Hypothalamus (tissue), 51 donors: ENCODE measurements at places on chromosomes 2 and 18.

DNA sequence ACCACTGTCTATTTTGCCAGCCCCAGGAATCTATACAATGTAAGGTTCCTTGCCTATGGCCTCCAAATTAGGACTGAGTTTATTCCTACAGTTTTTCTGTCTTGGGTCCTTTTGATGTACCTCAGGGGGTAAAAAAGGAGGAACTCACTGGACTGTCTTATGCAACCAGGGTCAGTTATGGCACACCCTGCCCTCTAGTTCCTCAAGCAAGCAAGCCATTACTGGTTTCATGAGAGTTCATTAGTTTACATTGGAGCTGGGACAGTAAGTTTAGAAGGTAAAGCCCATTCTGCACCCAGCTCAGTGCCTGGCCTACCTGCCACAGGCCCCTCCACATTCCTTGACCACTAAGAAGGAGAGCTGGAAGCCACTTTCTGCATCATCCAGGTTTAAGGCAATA lies 68.7 kb upstream of the WIPF1 start:
- no peak for DNase-seq

GRCh38 chr2:184598316-184599053 lies at the start of gene ZNF804A:
TSS of gene ZNF804A (plus strand) at chr2:184598529. CDS start at chr2:184598960, 431 bp downstream.
- DNase-seq: peak; percentile 23

DNA sequence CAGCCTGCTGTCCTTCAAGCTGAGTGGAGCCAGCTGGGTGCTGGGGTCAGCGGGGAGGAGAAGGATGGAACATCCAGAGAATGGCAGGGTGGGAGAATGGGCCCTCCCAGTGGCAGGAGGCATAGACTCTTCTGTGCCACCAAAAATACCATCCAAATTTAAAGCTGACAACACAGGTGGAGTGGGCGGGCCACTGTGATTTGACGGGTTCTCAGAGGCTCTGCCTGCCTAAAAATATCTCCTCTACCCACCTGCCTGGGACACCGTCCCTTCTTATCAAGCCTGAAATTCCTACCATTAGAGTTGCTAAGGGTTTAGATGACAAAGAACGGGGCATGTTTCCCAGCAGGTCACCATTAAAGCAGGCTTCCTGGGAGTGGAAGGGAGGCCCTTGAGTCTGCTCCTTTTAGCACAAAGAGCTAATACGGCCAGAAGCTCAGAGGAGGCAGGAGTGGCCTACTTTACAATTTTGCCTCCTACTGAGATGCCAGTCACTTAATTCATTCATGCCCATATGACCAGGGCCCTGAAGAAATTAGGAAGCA lies 19.8 kb upstream of the MARCHF4 start:
- DNase-seq: no peak

DNA sequence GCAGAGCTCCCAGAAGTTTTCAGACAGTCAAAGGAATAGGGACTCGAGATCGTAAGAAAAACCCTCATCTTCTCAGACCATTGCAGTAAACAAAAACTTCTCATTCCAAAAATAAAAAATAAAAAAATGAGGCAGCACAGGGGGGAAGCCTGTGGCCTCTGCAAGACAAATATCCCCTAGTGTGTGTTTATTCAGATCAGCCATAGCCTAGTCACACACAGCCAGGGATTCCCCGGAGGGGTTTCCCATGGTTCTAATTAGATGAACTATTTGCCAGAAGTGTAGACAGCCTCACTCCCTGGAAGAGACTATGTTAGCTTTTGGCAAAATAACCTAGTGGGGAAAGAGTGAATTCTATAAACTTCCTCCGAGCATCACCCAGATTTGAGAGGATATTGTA lies 122.9 kb upstream of the KLF7 start:
- DNase-seq: no peak

- DNase-seq: no peak
Measured at GRCh38 chr2:138964418-138964817, 184.2 kb upstream of the NXPH2 start.

- no peak for DNase-seq
Measured at GRCh38 chr2:155266583-155266982, 568.1 kb downstream of the KCNJ3 start.

GRCh38 chr18:7414459-7414858 lies 152.7 kb upstream of the PTPRM start:
- no peak for DNase-seq

- DNase-seq: no peak
Measured at GRCh38 chr2:168037778-168038177, 209.6 kb downstream of the STK39 start.

DNA sequence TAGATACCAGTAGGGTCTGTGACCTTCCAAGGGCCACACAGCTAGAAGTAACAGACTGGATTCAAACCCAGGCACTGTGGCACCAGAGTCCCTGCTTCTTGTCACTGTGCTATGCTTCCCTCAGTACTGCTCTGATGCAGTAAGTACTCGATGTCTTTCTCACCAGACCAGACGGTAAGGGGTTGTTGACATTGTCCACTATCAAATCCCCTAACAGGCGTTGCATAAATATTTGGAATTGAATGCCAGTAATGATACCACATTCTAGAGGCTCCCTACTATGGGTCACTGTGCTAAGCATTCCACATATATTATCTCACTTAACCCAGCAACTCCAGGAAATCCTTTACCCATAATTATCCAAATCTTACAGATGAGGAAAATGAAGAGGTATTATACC lies 223.1 kb downstream of the C1D start:
- DNase-seq: no peak

- no peak for DNase-seq
Measured at GRCh38 chr2:4832642-4833041, 859.5 kb upstream of the SOX11 start.

- DNase-seq: peak; percentile 69
Measured at GRCh38 chr2:177264209-177264692, 276 bp downstream of the NFE2L2 start.

DNA sequence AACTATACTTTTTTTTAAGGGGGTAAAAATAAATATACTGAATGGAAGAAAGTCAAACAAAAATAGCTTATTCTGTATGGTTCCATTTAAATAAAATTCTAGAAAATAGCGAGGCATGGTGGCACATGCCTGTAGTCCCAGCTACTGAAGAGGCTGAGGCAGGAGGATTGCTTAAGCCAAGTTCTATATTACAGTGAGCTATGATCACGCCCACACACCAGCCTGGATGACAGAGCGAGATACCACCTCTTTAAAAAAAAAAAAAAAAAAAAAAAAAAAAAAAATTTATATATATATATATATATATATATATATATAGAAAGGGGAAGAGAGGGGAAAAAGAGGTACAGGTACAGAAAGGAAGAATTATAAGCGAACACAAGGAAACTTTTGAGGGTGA lies 77.7 kb downstream of the MEMO1 start:
- no peak for DNase-seq

GRCh38 chr2:166916987-166917386 lies 28.7 kb downstream of the XIRP2 start:
- no peak for DNase-seq

DNA sequence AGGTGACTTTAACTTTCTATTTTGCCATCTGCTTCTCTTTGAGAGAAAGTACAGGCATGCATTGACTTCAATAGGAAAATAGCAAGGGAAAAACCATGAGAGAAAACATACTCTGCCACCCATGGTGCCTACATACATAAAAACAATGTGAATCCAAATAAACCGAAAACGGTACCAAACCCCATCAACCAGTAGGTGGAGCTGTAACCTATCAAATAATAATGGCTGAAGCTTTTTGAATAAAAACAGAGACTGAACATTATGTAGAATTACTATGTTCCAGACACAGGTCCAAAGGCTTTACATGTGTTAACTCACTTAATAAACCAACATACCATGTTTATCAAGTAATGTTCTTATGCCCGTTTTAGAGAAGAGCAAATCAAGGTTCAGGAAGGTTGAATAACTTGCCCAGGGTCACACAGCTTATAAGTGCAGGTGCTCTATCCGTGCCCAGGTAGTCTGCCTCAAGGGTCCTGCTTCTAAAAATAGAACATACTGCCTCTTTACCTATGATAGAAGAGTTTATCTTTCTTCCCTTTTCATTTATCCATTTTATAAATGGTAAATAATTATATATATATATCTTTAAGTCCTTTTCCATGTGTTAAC lies 293.9 kb upstream of the SYT4 start:
- DNase-seq: peak; percentile 39

DNA sequence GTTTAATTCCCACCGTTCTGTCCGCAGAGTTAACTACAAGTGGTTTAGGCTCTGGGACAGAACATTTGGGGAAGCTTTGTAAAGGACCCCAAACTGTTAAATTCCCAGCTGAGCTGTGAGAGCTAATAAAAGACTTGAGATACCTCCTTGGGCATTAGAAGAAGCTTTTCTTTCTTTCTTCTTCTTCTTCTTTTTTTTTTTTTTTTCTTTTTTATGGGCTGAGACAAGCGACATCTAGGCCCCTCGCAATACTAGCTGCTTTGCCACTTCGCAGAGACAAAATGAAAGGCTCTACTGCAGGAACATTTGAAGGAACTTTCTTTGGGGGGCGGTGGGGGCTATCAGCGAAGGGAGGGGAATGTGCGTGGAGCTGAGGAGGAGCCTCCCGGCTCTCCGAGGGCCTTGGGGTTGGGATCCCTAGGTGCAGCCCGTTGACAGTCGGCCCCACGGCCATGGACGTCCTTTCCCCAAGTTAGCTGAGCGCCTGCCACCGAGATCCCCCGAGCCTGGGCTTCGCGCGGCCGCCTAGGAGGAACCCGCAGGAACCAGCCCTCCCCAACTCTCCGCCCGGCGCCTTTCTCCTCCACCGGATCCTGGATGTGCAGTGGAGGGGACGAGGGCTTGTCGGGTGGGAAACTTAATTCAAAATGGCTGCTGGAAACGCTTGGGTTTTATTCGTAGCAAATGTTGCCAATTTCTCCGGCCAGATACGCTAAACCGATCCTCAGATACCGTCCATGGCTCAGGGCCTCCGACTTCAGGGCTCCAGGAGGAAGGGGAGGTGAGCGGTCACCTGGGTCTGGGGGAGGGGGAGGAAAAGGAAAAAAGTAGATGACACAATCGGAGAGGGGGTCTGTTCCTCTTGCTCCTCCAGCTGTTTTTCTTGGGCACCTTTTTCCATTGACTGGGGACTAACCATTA lies 4.2 kb downstream of the MEIS1 start:
- DNase-seq: peak; percentile 25

DNA sequence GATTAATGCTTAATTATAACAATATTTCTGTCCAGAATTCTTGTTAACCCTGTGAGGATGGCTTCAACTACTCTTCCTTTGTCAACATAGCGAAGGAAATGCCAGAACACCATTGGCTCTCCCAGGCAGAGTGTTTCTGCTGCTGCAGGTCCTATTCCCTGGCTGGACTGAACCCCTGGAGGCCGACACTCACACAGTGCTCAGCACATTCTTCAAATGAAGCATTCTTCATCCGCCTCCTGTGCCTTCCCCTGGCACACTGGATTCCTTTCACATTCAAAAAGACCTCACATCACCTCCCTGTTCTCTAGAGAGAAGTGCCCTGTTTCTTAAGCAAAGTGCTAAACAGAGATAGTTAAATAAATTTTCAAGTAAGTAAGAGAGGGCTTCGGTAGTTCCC lies 187.3 kb upstream of the MSH6 start:
- no peak for DNase-seq

GRCh38 chr18:13614641-13615288 lies 111.6 kb downstream of the FAM210A start:
- DNase-seq: no peak

GRCh38 chr2:42191285-42192009 lies 22.3 kb downstream of the EML4 start:
- DNase-seq: no peak

- no peak for DNase-seq
Measured at GRCh38 chr2:149806651-149807050, 219.1 kb upstream of the MMADHC start.

- DNase-seq: no peak
Measured at GRCh38 chr2:66236816-66237802, 197.8 kb upstream of the MEIS1 start.

GRCh38 chr2:40466935-40467572 lies 15.2 kb upstream of the SLC8A1 start:
- no peak for DNase-seq

DNA sequence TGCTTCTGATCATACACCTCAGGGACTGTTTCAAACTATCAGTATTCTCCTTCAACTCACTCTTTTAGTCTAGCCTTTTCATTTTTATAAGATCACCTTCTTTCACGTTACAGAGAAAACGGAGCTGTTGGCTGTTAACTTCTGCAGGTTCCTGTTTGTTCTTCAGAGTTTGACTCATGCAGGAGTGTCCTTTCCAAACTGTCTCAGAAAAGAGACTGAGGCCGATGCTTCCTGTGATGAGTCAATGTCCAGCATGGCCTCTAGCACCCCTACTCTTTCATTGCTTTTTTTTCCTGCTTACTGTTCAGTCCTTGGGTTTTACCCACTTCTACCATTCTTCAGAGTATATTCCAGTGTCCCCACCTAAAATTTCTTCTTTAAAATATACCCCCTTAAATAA lies 240.8 kb upstream of the RGPD4 start:
- DNase-seq: no peak

DNA sequence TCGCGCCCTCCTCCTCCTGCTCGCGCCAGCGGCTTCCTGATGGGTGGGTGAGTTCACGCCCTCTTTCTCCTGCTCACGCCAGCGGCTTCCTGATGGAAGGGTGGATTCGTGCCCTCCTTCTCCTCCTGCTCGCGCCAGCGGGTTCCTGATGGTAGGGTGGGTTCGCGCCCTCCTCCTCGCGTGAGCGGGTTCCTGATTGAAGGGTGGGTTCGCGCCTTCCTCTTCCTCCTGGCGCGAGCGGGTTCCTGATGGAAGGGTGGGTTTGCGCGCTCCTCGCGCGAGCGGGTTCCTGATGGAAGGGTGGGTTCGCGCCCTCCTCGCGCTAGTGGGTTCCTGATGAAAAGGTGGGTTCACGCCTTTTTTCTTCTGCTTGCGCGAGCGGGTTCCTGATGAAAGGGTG lies 62.0 kb upstream of the MGAT5 start:
- DNase-seq: no peak

DNA sequence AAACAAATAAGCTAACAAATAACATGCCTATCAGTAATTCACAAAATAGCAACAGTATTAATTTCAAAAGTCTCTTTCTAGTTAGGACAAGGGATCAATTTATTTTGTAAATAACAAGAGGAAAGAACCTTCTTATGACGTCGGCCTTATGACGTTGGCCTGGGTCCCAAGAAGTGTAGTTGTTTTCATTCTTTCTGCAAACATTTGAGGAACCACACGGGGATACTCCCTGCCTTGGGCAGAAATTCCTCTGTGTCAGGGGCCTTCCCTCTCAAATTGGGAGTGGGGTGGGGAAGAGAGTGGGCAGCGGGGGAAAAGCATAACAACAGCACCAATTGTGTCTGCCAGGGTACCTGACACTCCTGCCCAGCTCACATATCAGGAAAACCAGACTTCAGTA lies 1.3 kb downstream of the CCDC68 start:
- no peak for DNase-seq

DNA sequence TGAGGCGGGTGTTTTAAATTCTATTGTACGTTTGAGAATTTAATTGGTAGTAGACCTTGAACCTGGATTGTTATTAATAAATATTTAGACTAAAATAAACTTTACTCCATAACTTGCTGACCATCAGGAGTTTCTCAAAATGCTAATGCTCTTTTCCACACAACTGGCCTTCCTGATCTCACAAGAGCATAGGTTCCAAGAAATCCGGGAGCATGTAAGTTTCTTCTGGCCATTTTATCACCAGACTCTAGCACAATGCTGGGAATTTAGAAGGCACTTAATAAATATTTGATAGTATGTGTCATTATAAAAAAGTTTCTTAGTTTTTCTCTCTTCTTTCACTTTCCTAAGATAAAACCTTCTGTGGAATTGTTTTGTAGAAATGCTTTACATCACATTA lies 2047.1 kb downstream of the SUCLG1 start:
- DNase-seq: no peak
